Neural progenitor cell (in vitro differentiated cells): ENCODE measurements at places on chromosomes 1 and 21. TPM values are rescaled to one million over a fixed set of nuclear protein-coding genes. Genes with fewer than 3 reads are reported as not detected.

GRCh38 chr1:200267458-200267857 is 142.4 kb downstream of the ZNF281 start:
- DNase-seq = no peak

GRCh38 chr1:35554266-35555211 is 2.7 kb downstream of the KIAA0319L start:
- no peak for DNase-seq

- DNase-seq = no peak
Measured at GRCh38 chr1:101164776-101165175, 72.0 kb upstream of the S1PR1 start.

DNA sequence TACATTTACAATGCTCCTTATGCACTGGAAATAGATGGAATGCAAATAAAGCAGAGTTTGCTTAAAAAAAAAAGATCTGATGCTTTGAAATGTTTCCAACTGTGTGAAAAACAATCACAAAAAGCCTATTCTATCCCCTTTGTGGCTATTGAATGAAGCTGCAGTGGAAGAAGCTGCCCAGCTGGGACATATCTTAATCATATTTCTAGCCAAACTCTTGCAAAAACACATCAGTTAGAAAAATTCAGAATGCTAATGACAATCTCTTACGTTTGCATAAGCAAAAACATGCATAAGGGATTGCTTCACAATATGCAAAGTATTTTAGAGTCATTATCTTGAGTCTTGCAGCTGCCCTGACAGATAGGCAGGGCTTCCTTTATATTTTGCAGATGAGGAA is 526.4 kb upstream of the USP24 start:
- no peak for DNase-seq

DNA sequence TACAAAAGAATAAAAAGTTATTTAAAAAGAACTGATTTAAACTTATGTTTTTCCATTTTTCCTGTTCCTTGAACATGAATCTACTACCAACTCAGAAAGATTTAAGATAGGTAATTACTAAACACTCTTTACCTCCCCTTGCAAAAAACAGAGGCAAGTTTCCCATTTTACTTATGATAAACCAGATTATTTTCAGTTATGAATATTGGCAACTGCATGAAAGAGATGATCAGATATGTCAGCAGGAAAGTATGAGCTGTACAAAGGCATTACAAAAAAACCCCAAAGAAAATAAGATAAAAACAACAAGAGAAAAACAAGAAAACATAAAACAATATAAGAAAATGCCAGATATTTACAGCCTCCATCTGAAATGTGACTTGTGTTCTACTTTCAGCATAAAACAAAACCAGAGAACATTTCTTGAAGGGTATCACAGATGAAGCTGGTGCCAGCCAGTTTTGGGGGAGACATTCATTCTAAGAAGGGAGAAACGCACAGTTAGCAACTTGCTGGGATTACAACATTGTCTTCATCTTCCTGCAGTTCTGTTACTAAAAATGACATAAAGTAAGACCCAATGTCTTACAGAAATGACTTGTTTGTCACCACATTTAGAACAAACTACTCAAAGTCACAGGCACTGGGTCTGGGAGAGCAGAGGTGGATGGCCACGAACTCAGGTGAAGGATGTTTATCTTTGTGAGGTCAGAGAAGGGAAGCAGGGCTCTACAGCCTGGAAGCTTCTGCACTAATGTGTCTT is 19.1 kb downstream of the ZC3H12A start:
- no peak for DNase-seq

DNA sequence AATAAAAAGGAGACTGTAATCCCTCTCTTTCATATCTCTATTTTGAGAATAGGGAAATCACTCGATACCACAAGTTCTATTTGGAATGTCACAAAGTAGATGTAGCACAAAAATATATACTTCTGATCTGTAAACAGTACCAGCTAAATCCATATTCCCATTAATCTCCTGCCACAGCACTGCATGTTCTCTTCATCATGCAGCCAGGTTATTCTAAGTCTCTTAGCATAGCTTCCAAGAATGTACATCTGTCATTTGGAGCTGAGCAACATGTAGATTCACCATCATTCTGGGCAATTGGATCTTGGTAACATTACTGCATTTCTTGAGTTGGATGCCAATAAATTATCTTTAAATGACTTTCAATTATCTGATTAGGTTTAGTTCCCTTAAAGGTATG is 1874.5 kb downstream of the MRPL39 start:
- no peak for DNase-seq

- DNase-seq = no peak
Measured at GRCh38 chr1:62712336-62713243, 24.4 kb upstream of the DOCK7 start.

Gene DNAJC6
- 13.0 and 21.9 TPM in 2 replicates for total RNA-seq

Gene TMEM79
- total RNA-seq = 1.7 and 3.2 TPM in 2 replicates

Gene C1QA
- total RNA-seq = not detected in 2 replicates
